ENCODE measurements at places on chromosomes 2 and 18.
A peak's percentile ranks its signal among the peaks of the same experiment; 100 is the strongest.

DNA sequence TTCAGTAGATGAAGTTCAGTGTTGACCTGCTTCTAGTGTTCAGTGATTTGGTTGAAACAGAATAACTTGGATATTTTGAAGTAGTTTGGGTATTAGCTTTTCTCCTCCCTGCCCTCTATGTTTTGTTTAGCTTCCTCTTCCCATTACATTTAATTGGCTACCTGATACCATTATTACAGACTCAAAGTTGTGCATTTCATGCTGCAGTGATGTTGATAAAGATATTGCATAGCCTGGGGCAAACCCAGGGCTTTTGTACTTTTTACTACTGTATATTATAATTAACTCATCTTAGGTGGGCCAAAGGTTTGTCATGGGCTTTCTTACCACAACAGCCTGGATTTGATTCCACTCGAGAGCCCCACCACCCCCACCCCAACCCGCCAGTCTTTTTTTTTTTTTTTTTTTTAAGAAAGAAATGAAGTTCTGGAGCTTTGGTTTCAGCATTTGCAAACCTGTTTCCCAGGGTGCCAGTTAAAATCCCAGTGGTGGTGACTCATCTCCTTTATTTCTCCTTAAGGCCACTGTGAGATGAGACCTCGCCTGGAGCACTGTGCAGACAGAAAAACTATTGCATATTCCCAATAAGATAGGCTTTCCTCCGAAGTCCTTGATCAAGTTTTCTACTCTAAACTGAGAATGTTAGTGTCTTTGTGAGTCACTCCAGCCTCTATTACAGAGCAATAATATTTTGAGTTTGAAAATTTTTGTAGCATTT, 393.7 kb upstream of the FANCL start:
- DNase-seq = no peak

DNA sequence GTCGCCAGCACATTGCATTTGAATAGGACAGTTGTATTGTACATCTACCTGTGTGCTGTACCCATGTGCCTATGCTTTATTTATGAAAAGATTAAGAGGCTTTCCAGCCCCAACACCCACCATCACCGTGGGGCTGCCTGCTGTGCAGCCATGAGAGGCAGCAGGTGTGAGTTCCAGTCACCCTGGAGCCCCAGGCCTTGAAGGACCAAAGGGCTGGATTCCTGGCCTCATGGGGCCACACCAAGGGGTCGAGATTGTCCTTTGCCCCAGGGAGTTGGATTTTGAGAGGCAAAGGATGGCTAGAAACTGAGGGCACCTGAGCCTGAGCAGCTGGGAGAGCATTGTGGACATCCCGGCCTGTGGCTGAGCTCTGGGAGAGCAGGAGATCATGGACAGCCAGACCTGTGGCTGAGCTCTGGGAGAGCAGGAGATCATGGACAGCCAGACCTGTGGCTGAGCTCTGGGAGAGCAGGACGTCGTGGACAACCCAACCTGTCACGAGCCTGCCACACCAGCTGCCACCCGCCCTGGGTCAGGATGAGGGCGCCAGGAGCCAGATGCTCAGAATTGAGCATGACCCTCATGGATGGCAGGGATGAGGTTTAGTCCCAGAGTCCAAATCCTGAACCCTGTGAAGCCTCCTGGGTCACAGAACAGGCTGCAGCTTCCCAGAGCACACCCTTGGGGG, 182.5 kb upstream of the RAB6C start:
- DNase-seq = no peak

DNA sequence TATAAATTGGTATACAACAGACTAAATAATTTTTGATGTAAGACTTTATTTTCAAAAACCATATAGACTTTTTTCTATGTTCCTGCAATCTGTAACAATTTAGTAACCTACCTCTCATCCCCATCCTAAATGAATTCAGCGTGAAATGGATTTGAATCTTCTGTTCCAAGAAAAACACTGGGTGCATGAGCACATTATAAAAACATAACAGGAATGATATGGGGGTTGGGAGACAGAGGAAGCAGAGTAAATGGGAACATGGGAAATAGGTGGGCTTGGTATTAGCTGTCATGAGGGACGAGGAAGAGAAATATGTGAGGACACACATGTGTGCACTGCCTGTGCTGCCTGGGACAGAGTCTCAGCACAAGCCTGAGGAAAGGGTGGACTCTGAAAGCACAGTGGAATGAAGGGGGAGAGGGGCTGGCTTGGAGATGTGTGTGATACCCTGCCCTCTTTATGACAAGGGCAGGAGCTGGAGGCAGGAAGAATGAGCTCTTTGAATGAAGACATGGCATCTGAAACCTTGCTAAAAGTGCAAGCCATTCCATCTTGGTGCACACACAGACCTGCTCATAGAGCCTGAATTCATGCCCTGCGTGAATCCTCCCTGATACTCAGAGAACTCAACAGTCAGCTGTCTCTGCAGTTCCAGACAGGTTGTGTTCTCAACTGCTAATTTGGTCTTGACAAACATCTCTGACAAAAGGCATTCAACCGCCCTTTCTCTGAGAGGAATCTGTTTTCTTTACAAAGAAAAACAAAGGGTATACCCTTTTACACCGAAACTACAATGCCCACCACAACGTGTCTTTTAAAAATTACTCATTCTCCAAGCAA, 66.6 kb downstream of the EPB41L3 start:
- DNase-seq = no peak

DNA sequence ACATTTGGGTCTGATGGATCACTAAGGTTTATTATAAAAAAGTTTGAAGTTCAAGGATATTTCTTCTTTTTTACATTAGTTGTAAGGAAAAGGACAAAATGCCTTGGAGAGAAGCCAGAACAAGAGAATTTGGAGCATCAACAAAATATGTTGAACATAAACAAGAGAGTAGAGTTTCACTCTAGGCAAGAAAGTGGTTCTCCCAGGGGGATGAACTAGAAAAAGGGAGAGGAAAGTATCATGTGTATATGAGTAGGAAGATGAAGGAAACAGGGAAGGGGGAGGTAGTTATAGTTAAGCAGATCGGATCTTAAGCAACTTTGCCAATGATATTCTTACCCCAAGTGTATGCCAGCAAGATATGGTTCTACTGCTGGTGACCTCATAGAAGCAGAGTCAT, 63.8 kb upstream of the GALNT3 start:
- no peak for DNase-seq

- peak; percentile 91 for DNase-seq
Measured at GRCh38 chr18:48621240-48621639, 82.4 kb downstream of the CTIF start.

- peak; percentile 31 for DNase-seq
Measured at GRCh38 chr18:30280861-30281470, 761.6 kb downstream of the DSC3 start.

- no peak for DNase-seq
Measured at GRCh38 chr2:236777408-236777807, 207.8 kb downstream of the ACKR3 start.

GRCh38 chr2:125172181-125172580, 1147.1 kb downstream of the CNTNAP5 start:
- no peak for DNase-seq

- DNase-seq = no peak
Measured at GRCh38 chr18:28771849-28772248, 594.9 kb upstream of the CDH2 start.

DNA sequence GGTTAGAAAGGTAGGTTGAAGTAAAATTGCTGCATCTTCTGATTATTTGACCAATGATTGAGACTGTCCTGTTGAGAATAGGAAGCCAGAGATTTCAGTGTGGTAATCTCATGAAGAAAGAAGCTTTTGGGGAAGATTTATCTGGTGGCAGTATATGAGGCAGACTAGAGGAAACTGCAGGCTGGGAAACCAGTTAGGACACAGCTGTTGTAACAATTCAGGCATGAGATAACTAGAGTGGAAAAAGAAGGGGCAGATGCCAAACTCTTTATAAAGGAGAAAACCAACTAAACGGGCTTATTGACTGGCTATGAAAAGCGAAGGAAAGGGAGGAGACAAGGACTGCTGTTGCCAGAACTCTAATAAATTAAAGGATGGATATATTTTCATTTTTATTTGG, 155.6 kb downstream of the TTC27 start:
- no peak for DNase-seq

DNA sequence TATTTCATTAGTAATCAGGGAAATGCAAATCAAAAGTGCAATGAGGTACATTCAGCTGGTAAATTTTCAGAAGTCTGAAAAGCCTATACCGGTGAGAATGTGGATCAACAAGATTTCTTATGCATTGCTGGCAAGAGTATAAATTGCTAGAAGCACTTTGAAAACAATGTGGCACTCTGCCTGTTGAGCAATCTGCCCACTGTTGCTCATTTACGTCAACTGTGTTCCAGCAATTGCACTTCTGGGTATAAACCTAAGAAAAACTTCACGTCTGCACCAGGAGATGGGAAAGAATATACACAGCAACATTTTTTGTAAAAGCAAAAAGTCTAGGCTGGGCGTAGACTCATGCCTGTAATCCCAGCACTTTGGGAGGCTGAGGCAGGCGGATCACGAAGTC, 40.8 kb downstream of the MTERF4 start:
- DNase-seq = no peak

Measured in kidney glomerular epithelial cell (primary cell).